RWPE2 (cell line): ENCODE measurements at places on chromosomes 12 and 14.

GRCh38 chr14:53538316-53538881, 385.3 kb upstream of the DDHD1 start:
- DNase-seq = no peak

DNA sequence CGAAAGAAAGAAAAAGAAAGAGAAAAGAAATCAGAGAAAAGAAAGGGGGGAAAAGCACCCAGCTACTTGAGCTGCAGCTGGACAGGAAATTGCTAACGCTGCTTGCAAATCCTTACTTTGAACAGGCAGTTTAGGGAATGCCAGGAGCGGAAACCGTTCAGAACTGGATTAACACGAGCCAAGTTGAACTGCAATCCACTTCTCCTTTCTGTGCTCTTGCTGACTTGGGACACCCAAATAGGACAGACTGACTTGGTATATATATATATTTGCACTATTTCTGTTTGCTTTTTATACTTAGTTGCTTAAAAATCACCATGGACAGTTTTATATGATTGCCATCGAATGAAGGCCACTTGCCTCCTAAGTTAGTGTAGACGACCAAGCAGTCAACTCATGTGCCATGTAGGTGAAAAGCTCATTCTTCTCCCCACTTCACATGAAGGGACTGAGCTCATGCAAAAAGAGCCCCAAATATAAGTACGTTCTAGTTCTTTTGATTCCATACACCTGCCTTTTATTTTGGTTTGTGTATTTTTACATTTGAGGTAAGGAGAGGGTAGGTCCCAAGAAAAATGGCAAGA, 5.5 kb downstream of the DUSP6 start:
- no peak for DNase-seq

DNA sequence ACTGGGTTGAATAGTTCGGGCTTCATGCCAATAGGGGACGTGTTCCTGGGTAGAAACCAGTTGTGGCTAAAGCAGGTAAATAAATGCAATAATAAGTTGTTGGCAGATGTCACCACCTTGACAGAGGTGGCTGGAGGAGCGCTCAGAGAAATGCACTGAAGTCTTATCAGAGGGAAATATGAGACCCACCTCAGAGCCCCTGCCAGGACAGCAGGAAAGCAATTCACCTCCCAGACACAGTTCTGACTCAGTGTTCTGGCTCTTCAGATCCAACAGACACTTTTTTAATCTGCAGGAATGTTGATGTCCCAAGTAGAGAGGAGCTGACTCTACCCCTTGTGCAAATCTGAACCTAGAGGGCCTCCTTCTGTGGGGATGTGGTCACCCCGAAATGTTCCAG, 687.1 kb upstream of the FBXO33 start:
- DNase-seq = no peak

GRCh38 chr12:54368709-54369596, 4.7 kb upstream of the GPR84 start:
- no peak for DNase-seq

DNA sequence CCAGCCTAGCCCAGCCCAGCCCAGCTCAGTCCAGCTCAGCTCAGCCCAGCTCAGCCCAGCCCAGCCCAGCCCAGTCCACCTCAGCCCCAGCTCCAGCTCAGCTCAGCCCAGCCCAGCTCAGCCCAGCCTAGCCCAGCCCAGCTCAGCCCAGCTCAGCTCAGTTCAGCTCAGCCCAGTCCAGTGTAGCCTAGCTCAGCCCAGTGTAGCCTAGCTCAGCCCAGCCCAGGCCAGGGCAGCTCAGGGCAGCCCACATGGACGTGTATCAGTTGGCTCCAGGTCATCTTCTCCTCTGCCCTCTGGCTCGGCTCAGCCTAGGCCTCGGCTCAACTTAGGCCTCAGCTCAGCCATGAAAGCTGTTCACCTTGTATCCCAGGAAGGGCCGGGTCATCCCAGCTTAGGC, 64.7 kb downstream of the TMEM121 start:
- DNase-seq = peak; percentile 51

DNA sequence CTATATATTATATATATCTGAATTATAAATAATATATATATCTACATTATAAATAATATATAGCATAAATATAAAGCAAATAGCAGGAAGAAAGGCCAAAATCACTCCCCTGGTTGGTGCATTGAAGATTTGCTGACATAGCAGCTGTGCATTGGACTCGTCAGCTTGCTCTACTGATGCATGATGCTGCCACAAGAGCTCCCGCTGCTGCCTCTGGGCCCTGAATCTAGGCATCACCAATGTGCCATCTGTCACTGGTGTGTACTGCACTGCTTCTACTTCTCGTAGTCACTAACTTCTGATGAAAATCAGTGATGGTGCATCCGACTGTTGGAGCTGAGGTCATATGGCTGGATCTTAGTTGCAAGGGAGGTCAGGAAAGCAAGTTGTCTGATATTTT, 205.0 kb downstream of the ADAMTS20 start:
- DNase-seq = no peak

GRCh38 chr12:25283006-25283405, 32.3 kb upstream of the KRAS start:
- no peak for DNase-seq
